Activated CD4-positive, alpha-beta T cell treated with anti-CD3 and anti-CD28 coated beads, Interleukin-2, amount 50 U/mL, for 48 hours (primary cell): ENCODE measurements at places on chromosomes 4 and X.

- no peak for DNase-seq
These were observed 49.0 kb downstream of the RWDD4 start for GRCh38 chr4:183610033-183610432.

DNA sequence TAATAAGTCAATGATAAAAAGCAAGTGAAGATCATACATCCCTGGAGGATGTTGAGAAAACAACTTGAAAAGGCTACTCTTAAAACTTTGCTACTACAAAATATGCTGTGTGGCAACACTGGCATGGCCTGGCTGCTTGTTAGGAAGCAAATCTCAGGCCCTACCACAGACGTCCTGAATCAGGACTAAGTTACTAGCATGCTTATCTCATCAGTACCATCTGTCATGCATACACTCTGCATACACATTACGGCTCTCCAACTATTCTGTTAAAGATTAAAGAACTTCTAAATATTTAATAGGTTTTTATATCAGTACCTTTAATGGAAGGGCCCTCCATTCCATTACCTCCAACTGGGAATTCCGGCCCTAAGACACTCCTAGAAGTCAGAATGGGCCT is 8.2 kb downstream of the PAPSS1 start:
- no peak for DNase-seq

GRCh38 chr4:166318810-166319525 is 445.9 kb downstream of the TLL1 start:
- DNase-seq: no peak

DNA sequence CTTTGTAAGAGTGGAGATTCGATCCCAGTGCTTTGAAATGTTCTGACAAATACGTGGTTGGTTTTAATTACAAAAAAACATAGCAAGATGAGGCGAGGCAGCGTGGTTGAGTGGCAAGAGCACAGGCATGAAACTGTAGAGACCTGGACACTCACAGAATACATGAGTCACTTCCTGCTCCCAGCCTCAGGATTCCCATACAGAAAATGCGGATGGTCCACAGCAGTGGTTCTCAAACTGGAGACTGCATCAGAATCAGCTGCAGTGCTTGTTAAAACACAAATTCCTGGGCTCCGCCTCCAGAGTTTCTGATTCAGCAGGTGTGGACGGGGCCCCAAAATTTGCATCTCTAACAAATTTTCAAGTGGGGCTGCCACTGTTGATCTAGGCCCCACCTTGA is 10.1 kb downstream of the OTOP1 start:
- DNase-seq: no peak

GRCh38 chr4:1227816-1228215 is 21.1 kb downstream of the CTBP1 start:
- DNase-seq: no peak

- no peak for DNase-seq
These were observed 6.0 kb upstream of the VSIG4 start for GRCh38 chrX:66045894-66046293.

GRCh38 chr4:129453524-129454200 is 357.7 kb downstream of the C4orf33 start:
- no peak for DNase-seq

GRCh38 chrX:132615391-132616131 is 126.7 kb upstream of the MBNL3 start:
- DNase-seq: peak; percentile 23

DNA sequence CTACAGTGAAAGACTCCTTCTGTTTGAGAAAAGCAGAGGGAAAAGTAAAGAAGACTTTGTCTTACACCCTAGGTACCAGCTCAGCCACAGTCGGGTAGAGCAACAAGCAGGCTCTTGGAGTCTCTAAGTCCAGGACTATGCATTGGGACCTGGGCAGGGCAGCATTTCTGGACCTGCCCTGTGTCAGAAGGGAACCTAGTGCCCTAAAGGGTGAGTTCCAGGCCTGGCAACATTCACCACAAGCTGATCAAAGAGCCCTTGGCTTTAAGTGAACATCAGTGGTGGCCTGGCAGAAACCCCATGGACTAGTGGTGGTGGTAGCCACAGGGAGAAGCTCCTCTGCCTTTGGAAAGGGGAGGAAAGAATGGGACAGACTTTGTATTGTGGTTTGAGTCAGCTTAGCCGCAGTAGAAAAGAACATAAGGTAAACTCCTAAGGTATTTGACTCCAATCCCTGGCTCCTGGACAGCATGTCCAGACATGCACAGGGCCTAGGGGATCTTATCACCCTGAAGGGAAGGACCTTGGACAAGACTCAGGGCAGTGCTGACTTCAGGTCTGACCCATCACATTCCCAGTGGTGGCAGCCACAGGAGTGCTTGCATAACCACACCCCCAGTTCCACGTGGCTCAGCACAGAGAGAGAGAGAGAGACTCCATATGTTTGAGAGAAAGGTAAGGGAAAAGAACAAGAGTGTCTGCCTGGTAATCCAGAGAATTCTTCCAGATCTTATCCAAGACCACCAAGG is 32.6 kb downstream of the CCDC158 start:
- no peak for DNase-seq

DNA sequence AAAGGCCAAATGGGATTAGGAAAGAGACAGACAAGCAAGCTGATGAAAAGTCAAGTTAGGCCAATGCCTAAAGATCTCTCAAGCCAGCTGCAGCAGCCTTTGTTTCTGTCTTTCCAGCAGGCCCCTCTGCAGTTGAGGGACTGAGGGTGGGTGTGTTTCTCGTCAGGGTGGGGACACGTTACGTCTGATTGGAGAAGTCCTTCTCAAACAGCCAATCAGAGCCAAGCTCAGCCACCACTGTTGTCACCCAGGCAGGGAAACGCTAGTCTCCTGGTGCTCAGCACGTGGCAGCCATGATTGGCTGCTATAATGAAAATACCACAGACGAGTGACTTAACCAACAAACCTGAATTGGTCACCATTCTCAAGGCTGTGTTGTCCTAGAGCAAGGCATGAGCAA is 177.1 kb upstream of the LCORL start:
- no peak for DNase-seq

DNA sequence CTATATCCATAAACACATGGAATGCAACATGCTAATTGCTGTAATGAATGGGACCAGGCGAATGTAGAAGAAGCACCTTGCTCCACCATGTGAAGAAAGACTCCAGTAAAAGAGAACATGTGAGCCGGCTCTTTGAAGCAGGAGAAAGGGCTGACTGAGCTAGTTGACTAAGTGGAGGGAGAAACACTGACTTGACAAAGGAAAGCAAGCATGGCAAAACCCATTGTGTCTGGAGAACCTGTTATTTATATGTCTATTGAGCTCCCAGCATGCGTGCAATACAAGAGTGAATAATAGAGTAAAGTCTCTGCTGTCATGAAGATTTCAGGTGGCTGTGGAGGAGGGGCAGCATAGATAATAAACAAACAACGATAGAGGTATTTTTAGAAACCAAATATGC is 559.9 kb downstream of the RAB28 start:
- DNase-seq: no peak

GRCh38 chr4:151325111-151325948 is at the start of gene SH3D19:
TSS of gene SH3D19 (minus strand) at chr4:151325605. CDS start at chr4:151325352, 253 bp downstream.
- DNase-seq: peak; percentile 9

- DNase-seq: no peak
These were observed 159.8 kb downstream of the SLC4A4 start for GRCh38 chr4:71498625-71499024.

DNA sequence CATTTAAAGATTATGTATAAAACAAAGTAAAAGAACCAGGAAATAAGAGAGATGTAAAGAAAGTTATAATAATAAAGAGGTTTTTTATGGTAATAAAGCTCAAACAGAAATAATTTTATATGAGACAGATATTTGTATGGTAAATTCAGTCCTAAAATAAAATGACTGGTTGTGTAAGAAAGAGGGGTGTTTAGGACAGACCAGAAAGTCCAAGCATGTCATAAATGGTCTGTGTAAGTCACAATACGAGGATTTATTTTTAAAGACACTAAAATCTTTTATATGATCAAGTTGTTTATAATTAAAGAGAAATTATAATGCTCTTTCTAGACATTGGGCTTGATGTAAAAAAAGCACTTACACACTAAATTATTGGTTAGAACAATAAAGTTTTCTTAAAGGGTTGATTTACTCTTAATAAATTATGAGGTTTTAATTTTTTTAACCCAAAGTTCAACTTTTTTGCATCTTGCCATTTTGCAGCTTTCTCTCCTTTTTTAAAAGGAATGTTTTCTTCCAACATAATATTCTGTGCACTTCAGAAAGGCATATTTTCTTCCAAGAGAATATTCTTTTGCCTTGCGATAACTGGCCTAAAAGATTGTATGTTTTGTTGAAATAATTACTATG is 61.9 kb upstream of the TCEAL2 start:
- no peak for DNase-seq

GRCh38 chr4:5474756-5475155 is 233.6 kb downstream of the EVC2 start:
- DNase-seq: no peak

DNA sequence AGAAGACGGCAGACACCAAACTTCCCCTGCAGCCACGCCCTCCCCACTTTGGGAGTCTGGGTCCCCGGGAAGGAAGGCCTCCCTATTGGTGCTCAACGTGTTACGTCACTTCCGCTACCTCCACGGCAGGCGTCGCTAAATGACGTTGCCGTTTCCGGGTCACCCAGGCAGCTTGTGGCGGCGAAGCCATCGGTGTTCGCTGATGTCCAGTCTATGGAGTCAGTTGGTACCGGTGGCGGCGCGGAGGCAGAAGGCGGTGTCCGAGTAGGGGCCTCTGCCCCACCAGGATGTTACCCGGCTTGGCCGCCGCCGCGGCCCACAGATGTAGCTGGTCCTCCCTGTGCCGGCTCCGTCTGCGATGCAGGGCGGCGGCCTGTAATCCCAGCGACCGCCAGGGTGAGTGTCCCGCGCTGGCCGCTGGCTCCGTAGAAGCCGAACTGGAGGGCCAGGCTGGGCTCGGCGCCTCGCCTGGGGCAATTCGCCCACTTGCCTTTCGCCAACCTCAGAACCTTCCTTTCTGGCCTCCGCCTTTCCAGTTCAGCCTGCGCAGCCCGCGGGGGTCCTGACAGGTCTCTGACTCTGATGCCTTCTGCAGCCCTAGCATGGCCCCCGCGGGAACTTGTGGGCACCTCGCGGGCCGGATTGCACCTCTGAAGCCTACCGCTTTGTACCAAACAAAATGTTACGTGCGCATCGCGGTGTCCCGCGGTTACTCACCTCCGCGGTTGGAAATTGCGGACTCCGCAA is at the start of gene SLC30A9:
Gene SLC30A9 (plus strand): TSS at position 166 of the 747 bp plus-strand sequence. CDS start 122 bp downstream, at position 288.
- peak; percentile 90 for DNase-seq

DNA sequence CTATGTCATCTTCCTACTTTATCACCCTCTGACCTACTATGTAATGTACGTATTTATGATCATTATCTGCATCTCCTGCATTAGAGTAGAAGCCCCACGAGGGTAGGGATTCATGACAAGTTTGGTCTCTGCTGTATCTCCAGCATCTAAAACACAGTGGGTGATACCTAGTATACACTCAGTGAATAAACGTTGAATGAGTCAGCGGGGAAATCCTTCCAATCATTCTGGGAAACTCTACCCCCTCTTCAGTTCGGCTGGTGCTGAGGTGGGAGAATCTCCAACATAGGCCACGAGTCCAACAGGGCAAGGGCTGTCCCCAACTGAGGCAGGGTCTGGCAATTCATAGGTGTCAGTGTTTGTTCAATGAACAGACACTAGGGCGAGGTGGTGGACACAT is 74.4 kb upstream of the EFNB1 start:
- DNase-seq: no peak

- no peak for DNase-seq
These were observed 49.1 kb upstream of the DHRSX start for GRCh38 chrX:2549876-2550275.

DNA sequence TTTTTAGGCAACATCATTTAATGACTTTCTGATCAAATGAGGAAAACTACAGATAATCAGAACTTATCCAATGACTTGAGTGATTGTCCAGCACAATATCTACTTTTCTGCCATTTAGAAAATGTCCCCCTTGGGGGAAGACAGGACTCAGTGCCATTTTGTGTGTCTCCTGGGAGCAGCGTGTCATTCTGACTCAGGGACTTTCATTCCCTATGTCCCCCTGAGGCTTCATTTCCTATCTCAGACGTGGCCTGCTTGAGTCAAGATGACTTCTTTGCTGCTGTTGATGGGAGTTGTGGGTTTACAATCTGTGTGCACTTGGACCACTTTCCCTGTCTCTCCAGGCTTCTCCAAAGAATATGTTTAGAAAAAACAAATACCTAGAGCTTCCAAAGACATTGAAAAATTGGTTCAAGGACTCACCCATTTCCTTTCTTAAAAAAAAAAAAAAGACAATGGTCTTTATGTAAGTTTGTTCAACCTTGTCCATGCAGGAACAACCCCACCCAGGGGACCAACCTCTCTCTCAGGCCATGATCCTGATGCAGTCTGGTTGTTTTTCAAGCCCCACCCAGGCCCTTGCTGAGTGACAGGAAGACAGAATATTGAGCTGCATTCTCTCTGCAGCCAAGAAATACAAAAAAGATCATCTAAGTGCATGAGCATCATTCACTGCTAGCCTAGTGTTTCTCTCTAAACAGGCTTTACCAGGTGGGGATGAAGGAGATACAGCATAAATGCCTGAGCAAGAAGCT is 34.3 kb upstream of the TMEM154 start:
- DNase-seq: no peak

- no peak for DNase-seq
These were observed 119.2 kb downstream of the CORIN start for GRCh38 chr4:47718696-47719095.

DNA sequence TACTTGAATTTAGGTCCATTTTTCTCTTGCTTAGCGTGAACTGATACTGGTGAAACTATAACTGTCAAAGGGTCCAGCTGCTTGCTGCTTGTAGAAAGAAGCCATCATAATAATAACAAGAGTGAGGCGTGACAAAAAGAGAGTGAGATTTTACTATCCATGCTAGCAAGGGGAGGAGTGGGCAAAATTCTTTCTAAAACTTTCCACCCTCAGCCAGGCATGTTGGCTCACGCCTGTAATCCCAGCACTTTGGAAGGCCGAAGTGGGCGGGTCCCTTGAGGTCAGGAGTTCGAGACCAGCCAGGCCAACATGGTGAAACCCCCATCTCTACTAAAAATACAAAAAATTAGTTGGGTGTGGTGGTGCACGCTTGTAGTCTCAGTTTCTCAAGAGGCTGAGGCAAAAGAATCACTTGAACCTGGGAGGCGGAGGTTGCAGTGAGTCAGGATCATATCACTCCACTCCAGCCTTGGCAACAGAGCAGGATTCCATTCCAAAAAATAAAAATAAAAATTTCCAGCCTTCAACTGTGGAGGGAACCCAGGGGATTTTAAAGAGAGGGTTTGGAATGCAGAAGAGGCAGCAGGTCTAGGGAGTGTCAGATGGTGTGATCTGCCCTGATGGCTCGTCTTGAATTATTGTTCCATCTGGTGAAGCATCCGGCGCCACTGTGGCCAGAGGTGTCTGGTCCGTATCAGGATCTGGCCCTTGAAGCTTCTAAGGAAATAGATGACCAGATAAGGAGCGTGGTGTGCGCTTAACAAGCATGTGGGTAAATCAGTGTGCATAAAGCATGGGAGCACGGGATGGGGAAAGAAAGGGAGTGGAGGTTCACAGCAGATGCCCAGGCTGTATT is 51.8 kb downstream of the LRP2BP start:
- peak; percentile 44 for DNase-seq

- no peak for DNase-seq
These were observed 209.0 kb downstream of the NPNT start for GRCh38 chr4:106104276-106104675.
